ENCODE measurements at places on chromosomes 2 and 18.

DNA sequence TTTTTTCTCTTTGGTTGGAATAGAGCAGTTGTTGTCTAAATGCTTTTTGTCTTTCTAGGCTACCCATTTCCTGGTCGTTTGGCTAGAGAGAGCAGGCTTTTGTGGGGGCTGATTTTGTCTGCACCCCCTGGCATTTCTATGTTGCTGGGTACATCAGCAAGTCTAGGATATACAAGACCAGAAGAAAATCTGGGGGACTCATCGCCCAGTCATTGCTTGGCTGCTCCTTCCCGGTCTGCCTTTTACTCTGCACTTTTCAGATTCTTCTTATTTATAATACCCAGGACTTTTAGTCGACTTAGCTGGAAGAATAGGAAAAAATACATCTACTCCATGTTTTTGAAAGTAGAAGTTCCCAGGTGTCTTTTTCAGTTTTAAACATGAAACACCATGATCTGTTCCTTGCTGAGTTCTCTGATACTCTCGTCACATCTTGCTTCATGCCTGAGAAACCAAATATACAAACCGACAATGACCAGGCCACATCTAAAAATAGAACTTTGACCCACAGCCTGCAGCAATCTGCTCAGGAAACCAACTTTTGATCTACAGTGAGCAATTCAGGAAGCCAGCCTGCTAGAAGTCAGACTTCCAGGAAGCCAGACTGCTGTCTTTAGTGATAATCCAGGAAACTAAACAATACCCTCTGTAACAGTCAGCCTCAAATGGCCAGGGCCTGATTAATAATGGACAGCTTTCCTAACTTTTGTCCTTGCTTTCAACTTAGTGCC, 163.8 kb upstream of the MEX3C start:
- no peak for DNase-seq

GRCh38 chr2:227374158-227374557, 4.9 kb downstream of the TM4SF20 start:
- peak; percentile 76 for DNase-seq

DNA sequence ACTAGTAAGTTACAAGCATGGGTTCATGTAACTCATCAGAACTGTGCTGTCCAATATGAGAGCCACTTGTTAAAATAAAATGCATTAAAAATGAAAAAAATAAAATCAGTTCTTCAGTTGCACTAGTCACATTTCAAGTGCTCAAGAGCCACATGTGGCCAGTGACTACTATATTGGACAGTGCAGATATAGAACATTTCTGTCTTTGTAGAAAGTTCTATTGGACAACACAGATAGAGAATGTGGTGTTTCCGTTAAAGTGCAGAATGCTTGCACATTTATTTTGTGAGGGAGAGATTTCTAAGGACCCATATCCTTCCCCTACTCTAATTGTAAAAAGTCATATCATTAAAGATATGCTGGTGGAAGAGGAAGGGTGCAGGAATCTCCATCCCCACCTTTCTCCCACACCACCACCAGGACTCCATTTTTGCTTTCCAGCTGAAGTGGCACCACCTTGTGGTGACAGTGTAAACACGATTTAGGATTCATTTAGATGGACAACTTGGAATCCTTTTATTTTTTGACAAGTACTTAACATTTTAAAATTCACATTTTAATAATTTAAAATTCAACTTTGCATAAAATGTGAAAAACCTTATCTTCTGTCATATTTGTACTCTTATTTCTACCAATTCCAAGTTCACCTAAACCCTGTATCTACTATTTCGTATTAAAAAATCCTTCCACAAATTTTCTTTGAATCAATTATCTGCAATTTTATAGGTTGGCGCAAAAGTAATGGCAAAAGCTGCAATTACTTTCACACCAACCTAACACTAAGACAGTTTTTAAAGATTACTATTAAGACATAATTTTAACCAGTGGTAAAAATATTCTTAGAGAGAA, 9.4 kb upstream of the CD302 start:
- DNase-seq = peak; percentile 43

DNA sequence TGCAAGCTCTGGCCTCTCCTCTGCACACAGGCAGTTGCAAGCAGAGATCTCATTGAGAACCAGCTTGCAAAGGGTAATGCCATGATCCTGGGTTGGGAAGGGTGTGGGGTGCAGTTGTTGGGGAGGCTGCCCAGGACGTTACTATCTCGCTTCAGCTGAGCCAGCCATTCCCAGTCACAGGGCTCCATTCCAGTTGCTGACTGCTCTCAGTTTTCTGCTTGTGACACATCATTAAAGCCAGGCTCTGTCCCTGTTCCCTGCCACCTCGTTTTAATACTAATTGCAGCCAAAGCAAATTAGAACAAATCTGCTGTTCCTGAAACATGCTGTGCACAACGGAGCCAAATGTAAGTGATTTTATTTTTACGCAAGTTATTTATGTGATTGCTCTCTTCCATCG, 62.5 kb upstream of the SMAD2 start:
- DNase-seq = no peak

GRCh38 chr18:38851526-38851925, 1285.9 kb upstream of the CELF4 start:
- no peak for DNase-seq

- no peak for DNase-seq
Observed at GRCh38 chr2:67719351-67719750, 322.2 kb downstream of the ETAA1 start.

DNA sequence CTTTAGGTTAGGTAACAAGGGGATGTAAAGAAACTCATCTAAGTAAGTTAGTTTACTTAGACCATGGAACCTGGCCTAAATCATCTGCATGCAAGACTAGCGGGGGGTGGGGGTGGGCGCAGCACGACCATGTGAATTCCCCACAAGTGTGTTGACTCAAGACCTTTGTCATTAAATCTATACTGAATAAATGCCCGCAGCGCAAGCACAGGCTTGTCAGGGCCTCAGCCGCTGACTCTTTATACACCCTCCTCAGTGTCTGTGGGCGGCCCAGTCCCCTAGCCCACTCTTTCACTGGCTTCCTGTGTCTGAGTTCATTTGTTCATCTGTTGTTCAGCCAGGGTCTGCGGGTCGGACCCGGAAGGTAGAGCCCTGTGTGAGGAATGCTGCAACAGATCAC, 17.8 kb downstream of the MAP3K2 start:
- no peak for DNase-seq

DNA sequence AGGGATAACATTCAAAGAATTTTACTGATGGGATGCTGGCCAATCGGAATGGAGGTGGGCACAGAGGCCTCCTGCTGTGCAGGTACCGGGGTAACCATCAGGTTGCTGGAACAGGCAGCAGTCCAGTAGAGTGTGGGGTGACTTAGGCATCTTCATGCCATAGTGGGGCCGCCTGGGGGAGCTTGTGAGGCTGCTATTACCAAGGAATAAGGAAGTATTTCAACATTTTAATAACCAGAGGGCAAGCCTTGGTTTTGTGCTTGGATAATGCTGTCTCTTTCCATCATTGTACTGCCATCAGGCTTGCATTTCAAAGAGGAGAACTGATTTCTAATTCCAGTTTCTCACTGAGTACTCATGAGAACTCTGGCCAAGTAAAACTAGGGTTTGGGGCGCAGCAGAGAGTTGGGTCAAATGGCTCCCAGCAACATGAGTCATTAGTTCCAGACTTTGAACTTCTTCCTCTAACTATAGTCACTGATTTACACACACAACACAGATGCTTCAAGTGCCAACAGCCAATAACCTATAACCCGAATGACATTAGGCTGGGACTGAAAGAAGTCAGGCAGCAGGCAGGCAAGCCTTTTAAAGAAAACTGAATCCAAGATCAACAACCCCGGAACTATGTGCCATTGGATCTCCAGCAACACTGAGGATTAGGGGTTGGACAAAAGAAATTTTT, 56.1 kb upstream of the FHL2 start:
- DNase-seq = peak; percentile 19

DNA sequence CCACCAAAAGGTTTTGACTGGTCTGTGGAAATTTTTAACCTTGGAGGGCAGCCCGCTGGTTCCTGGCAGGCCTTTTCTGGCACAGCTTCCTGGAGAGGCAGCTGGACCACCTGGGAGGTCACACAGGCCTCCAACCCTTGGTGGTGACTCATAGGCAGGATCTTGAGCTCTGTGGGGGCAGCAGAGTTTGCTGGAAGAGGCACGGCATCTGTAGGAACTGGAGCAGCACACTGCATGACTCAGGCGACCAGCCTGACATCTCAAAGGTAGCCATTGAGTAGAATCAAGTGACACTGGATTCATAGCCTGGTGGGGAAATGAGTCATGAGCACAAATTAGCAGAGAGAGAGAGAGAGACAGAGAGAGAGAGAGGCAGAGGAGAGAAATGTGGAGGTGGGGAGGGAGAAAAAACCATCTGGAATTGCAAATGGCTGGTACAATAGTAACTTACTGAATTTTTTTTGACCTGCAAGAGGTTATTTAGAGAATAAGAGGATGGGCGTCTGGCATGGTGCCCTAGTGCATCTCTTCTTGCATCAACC, 57.4 kb downstream of the TRPM8 start:
- peak; percentile 44 for DNase-seq

DNA sequence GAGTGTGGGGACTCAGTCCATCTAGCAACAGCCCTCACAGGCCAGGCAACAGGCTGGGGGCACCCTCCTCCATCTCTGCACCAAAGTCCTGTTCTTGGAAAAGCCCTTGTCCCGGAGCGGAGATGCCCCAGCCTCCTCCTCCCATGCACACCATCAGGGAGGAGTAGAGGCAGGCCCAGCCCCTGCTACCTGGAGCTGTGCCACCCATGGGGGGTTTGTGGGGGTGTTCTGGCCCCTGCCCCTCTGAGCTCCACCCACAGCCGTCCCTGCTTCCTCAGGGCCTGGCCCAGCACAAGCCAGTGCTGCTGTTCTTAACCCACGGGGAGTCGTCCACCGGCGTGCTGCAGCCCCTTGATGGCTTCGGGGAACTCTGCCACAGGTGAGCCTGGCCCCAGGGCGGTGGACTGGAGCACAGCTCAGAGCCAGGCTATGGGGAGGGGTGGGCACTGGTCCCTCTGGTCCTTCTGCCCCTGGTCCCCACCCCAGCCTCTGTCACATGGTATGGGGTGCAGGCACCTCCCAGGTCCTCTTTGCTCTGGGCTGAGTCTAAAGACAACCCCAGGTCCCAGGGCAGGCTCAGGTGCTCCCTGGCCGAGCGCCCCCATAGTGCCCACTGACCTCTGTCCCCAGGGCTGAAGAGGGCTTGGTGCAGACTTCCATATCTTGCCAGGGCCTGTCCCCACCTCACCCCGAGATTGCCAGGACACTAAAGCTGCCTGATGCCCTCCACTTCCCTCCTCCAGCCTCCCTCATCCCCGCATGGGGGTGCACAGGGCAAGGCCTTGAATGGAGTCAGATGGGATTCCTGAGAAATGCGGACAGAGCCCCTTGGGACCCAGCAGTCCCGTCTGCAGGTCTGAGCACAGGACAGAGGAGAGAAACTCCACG, 2.7 kb downstream of the AGXT start:
- DNase-seq = no peak

DNA sequence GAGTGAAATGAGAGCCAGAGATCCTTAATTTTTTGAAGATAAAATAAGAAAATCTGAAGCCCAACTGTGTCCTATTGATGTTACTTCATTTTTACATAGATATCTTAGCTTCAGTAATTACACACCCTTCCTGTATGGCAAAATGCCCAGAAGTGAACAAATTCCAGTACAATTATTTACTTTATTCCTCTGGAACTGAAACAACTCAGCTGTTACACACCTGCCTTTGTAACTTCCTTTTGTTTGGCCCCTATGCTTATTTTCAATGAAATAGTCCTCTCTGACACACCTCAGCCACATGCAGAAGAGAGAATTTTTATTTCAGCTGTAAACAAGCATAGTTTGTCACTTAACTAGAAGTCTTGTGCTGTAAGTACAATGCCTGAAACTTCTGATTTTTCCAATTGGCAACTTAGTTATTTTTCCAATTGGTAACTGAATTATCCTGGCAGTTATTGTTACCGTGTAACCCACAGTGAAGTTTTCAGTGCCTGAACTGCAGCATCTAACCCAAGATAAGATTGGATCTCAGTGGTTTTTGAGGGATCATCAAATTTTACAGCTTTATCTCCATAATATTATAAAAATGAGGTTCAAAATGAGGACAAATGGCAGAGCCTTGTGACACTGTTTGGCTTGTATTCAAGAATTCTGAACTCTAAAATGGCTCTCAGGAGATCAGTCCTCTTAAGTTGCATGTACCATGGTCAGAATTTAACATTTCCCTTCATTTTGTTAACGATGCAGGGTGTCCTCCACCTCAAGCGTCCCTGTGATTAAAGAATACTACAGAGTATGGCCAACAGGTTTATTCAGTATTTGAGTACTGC, 82.6 kb downstream of the PKP4 start:
- DNase-seq = no peak

- DNase-seq = no peak
Observed at GRCh38 chr2:45814951-45815621, 163.6 kb downstream of the PRKCE start.

DNA sequence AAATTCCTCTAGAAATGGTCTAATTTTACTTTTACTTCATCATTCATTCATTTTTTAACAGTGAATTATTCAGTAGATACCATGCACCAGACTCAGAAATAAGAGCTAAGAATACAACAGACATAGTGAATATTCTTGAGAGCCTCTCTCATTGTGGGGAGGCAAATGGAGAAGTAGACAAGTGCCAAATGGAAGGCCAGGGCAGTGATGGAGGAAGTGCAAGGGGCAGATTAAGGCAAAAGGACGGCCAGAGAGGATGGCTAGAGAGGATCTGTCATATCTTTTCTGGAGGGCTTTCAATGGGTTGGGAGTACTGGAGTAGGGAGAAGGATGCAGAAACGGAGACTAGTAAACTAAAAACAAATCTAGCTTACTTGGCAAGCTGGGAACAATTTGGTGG, 19.0 kb upstream of the RMDN2 start:
- no peak for DNase-seq

DNA sequence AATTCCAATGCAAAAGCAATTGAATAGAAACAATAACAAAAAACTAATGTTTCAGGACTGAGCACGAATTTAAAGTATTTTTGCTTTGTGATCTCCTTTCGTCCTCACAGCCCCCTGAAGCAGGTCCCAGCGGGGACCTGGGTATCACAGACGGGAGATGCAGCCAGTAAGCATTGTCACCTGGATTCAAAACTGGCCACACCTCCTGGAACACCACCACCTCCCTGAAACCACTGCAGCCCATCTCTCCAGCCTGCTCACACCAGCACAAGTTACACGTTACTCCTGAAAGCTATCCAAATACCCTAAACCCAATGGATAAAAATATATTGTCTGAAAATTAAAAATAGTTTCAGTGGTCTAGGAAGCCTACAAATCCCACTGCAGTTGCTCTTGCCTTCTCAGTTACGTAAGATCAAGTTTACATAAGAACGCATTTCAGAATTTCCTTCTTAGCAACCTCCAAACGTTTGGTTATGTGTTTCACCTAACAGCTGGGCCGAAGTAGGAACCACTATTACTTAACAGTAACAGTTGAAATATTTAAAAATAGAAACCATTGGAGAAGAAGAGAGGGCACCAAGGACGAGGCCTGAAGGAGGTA, 178.0 kb downstream of the HDAC4 start:
- peak; percentile 4 for DNase-seq

DNA sequence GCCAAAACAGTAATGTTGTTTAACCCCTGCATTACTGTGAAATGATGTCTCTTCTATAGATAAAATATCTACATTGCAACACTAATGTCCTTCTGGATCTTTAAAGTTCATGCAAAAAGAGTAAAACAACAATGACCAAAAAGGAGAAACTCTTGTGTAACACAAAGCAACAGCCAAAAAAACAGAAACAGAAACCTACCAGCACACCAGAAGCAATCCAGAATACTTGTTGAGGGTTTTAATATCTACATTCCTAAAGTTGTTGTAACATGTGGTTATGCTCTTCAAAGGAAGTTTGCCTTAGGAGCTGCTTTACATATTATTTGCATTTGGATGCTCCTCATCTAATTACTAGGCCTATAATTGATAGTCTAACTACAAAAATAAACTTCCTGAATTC, 157.2 kb downstream of the BABAM2 start:
- DNase-seq = no peak

GRCh38 chr2:240439698-240440151, 4.3 kb downstream of the GPC1 start:
- DNase-seq = no peak
